ENCODE measurements at places on chromosomes 16 and 17.

DNA sequence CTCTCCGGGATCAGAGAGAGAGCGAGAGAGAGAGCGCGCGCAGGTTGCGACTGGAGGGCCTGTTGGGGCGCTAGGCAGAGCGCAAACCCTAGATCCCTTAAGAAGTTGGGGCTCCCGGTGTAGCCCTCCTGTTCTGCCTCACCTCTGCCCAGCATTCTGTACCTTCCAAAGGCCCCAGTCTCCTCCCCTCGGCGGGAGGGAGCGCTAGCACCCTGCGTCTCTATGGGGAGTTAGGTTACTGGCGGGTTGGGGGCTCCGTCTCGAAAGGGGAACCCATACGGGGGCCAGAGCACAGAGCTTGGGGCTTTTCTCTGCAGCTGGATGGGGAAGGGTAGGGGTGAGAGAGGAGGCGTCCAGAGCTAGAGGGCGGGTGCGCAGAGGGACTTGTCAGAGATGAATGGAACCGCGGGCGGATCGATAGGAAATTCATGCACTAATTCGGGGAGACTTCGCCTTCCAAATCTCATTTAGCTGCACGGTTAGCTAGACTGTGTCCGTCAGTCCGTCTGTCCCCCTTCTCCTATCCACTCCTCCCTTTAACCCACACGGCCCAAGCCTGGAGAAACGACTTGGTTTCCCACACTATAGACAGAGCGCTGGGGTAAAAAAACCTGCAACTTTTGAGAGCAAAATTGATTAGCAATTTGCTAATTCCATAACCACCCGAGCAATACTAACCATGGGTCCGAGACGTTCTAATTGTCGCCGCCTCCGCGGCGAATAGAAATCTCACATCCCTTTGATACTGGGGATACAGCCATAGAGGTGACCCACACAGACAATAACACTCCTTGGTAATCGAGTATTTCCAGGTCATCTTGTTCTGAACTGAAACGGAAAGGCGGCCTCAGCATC is 693 bp upstream of the HOXB4 start:
- no peak for DNase-seq

DNA sequence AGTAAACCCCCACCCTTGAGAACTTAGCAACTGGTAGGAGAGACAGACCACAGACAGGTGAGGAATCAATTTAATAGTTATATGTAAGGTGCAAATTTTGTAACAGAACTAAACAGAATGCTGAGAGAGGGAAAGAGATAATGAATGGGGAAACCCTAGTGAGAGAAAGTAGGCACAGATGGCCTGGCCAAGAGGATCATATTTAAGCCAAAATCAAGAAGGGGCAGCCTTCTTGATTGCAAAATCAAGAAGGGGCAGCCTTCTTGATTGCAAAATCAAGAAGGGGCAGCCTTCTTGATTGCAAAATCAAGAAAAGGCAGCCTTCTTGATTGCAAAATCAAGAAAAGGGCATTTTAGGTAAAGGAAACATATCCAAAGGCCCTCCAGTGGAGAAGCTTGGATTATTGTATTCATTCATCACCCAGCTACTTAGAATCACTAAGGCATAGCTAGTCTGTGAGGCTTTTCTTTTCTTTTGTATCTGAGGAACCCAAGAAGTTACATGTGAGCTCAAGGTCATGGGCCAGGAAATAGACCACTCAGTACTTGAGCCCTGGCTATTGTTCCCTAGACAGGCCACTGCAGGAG is 190.6 kb downstream of the CYLD start:
- DNase-seq = no peak

DNA sequence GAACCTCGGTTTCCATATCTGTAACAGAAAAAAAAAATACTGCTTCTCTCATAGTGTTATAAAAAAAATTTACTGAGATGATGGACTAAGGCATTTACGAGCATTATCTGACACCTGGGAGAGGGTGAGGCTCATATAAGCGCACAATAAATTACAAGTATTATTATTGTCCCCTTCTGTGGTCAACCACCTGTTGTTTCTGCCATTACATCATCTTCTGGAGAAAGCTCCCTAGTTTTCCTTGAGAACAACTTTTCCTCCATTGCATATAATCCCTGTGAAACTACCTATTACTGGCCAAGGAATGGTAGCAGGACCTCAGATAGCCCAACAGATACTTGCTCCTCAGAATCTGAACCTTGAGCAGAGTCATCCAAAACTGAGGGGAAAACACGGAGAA is 11.7 kb upstream of the GGA2 start:
- no peak for DNase-seq

GRCh38 chr16:9081158-9081557 is 10.3 kb upstream of the HAPSTR1 start:
- no peak for DNase-seq

- no peak for DNase-seq
Measured at GRCh38 chr17:39194985-39195524, 2.4 kb downstream of the CACNB1 start.

- DNase-seq = no peak
Measured at GRCh38 chr17:49012769-49013255, 15.6 kb downstream of the IGF2BP1 start.

DNA sequence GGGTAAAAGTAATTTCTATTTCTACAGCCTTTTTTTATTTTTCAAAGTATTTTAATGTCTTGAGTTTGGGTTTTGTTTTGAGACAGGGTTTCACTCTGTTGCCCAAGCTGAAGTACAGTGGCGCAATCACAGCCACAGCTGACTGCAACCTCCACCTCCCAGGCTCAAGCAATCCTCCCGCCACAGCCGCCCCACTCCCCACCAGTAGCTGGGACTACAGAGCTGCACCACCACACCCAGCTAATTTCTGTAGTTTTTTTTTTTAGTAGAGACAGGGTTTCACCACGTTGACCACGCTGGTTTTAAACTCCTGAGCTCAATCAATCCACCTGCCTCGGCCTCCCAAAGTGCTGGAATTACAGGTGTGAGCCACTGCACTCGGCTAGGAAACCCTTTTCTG is 44.0 kb downstream of the TUBD1 start:
- DNase-seq = no peak

- no peak for DNase-seq
Measured at GRCh38 chr17:16415031-16415924, at the start of gene TRPV2. Gene TRPV2 (plus strand): TSS chr17:16415571. CDS start chr17:16417669, 2,098 bp downstream.

DNA sequence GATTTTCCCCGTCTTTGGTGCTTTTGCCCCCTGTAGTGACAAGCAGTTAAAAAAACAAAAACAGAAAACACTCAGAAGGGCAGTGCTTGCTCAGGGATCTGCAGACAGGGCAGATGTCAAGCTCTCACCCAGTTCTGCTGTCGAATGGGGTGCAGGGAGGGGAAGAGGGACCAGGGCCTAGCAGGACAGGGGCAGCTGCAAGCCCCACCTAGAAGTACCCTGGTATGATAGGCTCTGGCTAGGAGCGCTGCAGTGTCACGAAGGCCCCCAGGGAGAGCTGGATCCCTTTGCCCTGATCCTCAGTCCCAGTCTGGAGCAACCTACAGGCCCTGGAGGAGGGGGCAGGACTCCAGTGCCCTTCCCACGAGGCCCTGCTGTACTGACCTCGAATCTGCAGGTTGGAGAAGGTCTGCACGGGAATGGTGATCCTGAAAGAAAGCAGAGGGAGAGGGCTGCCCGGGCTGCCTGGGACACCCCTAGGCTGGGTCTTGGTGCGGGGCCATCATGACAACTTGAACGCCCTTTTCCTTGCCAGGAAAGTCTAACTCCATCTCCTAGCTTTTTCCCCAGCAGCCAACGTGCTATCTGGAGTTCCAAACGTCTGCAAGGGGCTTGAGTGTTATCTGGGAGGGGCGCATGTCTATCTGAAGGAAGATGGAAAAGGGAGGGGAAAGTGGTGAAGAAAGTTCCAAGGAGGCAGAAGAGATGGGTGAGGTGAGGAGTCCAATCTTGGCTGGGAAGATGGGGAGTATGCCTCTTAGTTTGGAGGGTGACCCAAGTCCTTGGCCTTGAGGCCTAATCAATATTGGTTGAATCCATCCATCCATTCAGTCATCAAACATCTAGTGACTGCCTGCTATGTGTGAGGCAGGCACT is 4.8 kb downstream of the GFAP start:
- no peak for DNase-seq

DNA sequence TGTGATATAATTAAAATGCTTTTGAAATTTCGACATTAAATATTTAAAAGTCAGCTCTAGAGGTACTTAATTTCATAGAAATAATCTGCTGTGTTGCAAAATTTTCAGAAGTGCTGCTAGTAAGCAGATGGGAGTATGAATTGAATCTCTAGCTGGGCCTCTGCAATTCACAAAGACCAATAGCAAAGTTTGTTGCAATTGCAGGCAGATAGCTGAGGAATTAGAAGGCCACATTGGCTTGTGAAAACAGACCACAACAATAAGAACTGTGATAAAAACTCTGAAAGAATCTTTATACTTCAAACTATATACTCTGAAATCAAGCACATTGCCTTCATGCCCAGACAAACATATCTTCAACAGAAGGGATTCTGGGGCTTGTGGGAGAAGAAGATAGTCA is 636.3 kb upstream of the SOX9 start:
- no peak for DNase-seq

- DNase-seq = no peak
Measured at GRCh38 chr16:55000595-55000994, 69.9 kb downstream of the IRX5 start.

DNA sequence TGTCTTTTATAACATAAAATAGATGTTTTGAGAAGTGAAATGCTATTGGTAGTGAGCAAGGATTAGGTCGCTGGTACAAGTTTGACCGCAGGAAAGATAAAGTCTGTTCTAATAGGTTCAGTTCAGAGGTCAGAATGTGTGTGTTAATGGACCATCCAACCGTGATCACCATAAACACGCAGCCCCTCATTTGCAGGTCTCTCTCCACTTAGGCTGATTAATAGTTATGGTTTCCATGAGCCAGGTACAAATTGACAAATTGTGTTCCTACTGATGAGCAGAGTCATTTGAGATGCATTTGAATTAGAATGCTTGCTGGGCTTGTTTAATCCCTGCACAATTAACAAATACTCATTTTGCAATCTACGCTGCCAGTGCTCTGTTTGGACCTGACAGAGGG is 318.1 kb upstream of the GOT2 start:
- DNase-seq = no peak

DNA sequence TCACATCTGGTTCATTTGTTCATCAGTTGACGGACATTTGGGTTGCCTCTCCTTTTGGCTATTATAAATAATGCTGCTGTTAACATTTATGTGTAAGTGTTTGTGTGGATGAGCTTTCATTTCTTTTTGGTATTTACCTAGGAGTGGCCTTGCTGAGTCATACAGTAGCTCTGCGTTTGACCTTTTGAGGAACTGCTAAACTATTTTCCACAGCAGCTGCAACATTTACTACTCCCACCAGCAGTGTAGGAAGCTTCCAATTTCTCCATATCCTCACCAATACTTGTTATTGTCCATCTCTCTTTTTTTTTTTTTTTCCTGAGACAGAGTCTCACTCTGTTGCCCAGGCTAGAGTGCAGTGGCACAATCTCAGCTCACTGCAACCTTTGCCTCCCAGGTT is 20.7 kb upstream of the PLCG2 start:
- no peak for DNase-seq

DNA sequence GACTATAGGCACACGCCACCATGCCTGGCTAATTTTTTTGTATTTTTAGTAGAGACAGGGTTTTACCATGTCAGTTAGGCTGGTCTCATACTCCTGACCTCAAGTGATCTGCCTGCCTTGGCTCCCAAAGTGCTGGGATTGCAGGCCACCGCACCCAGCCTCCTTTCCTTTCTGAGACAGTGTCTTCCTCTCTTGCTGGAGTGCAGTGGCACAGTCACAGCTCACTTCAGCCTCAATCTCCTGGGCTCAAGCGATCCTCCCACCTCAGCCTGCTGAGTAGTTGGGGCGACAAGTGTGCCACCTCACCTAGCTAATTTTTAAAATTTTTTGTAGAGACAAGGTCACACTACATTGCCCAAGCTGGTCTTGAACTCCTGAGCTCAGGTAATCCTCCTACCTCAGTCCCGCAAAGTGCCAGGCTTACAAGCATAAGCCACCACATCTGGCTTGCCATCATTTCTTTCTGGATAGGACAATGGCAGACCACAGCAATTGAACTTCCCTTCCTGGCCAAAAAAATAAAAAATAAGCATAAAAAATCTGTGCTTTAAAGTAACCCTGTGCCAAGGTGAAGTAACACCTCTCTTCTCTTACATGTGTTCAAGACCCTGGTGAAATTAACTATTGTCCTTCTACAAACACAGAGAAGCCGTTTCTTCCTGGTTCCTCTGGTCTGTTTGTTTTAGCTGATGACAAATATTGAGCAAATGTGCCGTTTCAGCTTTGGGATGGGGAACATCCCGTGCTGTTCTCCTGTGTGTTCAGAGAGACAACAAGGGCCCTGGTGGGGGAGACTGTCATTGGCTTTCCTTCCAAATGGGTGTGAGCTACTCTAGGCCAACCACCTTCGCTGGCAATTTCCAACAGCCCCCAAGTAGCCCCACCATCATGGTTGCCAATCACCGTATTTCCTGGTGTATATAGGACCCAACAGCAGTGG is 60.2 kb downstream of the EMP2 start:
- DNase-seq = no peak

- DNase-seq = no peak
Measured at GRCh38 chr17:38867968-38868816, 1.7 kb upstream of the LASP1 start.

- no peak for DNase-seq
Measured at GRCh38 chr16:79687249-79688130, 87.0 kb upstream of the MAF start.

DNA sequence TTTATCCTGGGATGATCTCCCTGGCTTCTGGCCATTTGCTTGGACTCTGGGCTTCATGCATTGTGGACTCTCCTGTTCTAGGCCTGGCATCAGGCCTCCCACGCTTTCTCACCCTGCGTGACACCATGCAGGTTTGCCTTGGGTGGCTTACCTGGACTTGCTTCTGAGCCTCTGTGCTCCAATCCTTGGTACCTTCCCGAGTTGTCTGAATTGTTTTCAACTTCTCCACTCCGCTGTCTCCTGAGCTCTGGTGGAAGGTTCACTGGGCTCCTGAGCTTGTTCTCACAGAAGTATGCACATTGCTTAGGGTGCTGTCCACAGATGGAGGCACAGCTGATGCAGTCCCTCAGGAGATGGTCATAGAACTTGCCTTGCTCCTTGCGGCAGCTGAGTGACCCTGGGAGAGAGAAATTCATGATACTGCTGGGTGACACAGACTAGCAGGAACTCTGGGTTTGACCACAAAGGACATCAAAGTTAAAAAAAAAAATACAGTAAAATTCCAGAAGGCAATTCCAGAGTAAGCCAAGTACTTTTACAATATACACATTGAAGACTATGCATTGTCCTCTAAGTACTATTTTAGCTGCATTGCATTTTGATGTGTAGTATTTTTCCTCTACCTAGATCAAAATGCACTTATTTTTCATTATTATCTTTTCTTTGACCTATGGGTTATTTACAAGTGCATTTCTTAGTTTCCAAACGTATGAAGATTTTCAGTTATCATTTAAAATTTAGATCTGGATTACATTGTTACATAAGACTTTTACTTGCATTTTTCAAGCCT is 23.1 kb downstream of the TNFRSF13B start:
- DNase-seq = no peak

Data from retinal pigment epithelial cell (primary cell).